Stimulated activated CD8-positive, alpha-beta memory T cell treated with anti-CD3 and anti-CD28 coated beads, Interleukin-15, amount 100 ng/mL, for 24 hours (primary cell): ENCODE measurements at places on chromosomes 2 and 18.

GRCh38 chr2:140234116-140234515 lies 1453.9 kb upstream of the NXPH2 start:
- DNase-seq, result no peak

DNA sequence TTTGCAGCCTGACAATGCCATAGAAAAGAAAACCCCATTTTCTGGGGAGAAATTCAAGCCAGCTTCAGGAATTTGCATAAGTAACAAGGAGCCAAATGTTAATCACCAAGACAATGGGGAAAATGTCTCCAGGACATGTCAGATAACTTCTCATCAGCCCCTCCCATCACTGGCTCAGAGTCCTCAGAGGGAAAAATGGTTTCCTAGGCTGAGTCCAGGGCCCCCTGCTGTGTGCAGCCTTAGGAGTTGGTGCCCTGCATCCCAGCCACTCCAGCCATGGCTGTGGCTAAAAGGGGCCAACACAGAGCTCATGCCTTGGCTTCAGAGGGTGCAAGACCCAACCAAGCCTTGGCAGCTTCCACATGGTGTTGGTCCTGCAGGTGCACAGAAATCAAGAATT lies 63.7 kb upstream of the FANCL start:
- no peak for DNase-seq

DNA sequence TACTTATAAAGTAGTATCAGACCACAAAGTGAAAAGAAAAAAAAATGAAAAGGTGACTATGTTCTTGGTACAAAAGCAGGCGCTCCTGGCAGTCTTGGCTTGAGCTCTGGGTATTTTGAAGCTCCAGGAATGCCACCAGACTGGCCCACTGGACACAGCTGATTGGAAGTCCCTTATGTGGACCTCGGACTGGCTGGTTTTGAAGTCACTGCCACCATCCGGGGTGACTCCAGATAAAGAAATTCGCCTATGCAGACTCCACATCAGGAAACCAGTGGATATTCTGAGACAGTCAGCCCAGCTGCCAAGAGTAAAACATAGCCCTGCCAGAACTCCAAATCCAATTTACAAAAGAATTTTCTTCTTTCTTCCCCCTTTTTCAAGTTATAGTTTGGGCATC lies 28.0 kb downstream of the ACKR3 start:
- no peak for DNase-seq

DNA sequence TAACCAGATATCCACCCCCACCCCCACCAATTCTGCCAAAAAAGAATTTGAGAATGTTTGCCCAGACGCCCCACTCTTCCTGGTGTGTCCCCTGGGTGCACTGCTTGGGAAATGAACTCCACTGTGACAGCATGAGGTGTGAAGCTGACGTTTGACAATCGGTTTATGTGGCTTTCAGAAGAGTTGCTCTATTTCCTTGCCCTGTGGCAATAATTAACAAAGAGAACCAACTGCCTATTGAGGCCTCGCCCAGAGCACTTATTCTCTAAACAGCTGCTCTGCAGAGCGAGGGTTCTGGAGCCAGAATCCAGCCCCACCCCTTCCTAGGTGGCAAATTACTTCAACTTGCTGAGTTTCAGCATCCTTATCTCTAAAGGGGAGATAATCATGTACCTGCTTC lies 115.8 kb upstream of the SIX3 start:
- DNase-seq, result no peak
